ENCODE measurements at places on chromosomes 2 and 18.

DNA sequence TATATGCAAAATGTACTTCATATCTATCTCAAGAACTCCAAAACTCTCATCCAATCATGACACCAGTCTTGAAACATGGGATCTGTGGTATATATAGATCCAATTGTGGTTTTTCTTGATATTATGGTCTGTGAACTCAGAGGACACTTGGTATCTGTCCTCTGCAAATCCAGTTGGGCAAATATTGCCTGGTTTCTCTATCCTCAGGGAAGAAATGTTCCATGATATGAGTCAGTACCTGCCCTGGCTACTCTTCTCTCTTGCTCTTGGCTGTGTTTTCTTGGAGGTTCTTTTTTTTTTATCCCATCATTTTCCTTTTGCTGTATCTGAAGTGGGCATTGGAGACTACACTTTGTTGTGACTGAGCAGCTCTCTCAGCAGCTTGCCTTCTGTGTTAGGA is 10.9 kb downstream of the NBEAL1 start:
- no peak for DNase-seq

DNA sequence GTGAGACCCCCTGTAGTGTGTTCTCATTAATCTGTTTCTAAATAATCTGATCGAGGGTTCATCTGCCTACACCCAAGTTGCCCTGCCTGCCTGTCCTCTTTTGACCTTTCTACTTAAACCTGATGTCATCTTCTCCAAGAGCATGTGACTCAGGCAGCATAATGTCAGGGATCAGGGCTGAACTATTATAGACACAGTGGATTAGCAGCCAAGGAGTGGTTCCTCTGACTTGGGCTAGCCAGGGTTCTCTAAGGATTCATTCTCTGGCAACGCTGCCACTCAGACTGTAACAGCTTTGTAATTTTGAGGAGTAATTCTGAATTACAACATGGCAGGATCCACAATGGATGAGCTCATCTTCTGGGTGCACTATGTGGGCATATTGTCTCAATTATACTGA is 124.0 kb downstream of the MDH1 start:
- no peak for DNase-seq

GRCh38 chr2:188322569-188323551 is 31.2 kb downstream of the GULP1 start:
- no peak for DNase-seq

DNA sequence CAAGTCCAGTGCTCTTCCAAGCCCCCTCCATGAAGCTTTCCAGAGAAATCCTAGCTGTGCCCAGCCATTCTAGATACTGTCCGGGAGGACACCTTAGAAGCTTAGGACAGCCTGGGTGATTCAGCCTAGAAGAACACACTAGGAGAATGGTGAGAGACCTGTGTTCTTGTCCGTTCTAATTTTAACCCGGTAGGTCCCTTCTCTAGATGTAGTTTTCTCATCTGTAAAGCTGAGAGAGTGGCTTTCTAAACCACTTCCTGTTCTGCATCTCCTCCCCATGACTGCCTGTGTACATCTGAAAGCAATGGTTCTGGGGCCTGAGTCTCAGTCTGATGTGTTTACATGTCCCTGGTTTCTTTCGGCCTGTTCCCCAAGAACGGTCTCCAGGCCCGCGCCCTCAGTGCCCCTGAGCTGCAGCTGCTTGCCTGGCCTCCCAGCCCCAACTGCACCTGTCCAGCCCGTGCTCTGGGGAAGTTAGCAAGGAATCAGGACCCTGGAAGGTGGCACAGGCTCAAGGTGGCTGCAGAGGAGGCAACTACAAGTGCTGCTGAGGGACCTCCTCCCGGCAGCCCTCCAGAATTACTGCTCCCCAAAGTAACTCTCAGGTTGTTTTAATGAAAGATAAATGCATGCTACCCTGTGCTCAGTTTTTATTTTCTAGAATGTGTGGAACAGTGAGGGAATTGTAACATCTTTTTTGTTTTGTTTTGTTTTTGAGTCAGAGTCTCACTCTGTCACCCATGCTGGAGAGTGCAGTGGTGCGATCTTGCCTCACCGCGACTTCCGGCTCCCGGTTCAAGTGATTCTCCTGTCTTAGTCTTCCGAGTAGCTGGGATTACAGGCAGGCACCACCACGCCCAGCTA is 105.9 kb downstream of the LBH start:
- DNase-seq: peak; percentile 30

DNA sequence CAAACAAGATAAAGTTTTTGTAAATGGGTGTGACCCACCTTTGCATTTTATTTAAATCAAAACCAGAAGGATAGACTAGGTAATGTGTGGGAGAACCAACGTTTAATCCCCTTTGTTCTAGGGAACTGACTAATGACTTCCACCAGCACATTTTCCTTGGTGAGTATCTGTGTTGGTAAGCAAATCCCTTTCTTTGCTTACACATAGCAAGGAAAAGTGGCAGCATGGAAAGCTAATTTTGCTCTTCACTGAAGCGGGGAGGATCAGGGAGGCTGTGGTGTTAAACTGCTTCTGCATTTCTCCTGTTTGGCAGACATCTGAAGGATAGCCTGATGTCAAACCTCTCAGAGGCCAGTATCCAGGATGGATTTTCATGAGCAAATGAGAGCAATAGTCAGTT is 331.1 kb downstream of the PTPRM start:
- DNase-seq: no peak

DNA sequence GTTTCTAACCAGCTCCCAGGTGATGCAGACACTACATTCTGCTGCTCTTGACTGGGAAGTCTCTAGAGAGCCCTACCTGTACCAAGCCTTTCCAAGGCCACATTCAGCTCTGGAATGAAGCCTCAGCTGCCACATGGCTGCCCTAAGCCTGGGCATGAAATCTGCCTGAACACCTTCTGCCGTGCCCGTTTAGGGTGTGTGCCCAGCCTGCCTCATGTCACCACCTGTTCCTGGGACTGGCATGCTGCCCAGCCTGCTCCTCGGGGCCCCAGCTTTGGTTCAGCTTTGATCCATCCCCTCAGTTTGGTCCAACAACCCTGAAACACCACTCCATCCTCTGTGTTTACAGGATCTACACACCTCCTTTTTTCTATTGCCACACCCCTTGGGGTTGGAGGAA is 210.9 kb downstream of the L3MBTL4 start:
- DNase-seq: no peak

DNA sequence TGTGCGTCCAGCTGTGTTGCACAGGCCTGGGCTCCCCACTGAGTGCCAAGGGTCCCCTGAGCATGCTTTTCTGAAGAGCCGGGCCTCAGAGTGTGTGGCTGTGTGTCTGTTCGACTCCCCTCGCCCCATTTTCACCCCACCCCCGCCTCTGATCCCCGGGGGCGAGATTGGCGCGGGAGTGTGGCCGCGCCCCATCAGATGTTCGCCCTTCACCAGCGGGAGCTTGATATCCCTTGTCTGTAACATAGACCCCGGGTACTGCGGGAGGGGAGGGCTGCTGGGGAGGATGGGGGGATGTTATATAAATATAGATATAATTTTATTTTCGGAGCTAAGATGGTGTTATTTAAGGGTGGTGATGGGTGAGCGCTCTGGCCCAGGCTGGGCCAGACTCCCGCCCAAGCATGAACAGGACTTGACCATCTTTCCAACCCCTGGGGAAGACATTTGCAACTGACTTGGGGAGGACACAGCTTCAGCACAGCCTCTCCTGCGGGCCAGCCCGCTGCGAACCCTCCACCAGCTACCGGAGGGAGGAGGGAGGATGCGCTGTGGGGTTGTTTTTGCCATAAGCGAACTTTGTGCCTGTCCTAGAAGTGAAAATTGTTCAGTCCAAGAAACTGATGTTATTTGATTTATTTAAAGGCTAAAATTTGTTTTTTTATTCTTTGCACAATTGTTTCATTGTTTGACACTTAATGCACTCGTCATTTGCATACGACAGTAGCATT is 1.5 kb downstream of the RHOB start:
- no peak for DNase-seq

GRCh38 chr2:97707362-97708047 is 5.9 kb upstream of the ZAP70 start:
- DNase-seq: no peak

DNA sequence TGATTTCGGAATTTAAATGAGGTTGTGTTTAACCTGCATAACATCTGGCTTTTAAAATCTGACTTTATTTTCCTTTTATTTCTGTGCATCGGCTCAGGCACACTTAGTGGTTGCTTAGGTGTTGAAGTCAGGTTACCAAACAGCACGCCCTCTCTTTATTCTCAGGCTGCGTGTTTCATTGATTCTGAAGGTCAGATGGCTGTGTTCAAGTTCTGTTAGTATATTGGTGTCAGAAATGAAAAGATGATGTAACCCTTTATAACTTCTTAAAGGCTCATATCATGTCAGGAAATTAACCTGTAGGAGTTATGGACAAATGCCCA is 246.5 kb downstream of the LDLRAD4 start:
- no peak for DNase-seq

- no peak for DNase-seq
Measured at GRCh38 chr2:222912117-222912516, 51.3 kb downstream of the ACSL3 start.
